ENCODE measurements at places on chromosomes 13 and 19.

DNA sequence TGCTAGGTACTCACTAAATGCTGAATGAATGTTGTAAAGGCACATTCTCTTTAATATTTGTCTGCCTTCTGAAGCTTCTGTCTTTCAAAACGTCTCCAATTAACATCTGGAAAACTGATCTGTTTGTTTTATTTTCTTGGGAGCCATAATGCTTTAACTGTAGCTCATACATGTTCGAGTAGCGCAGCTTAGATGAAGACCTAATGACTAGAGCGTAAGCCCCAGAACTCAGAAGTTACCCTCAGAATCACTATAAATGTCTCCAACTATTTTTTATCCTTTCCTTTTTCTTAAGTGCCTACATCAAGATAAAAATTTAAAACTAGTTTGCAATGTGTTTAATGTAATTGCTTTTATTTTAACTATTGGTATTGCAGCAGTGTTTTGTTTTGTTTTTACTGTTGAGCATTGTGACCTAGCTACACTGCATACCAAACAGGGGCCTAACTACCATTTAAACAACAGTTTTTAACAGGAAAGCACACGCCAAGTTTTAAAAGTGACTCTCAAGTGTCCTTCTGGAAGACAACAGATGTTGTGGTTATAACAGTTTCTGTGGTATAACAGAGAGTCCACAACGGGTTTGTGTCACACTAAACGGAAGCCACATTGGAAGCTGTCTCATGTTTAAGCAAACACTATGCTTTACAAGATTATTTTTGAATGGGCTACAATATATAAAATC lies 42.0 kb downstream of the MRPL57 start:
- DNase-seq = no peak

DNA sequence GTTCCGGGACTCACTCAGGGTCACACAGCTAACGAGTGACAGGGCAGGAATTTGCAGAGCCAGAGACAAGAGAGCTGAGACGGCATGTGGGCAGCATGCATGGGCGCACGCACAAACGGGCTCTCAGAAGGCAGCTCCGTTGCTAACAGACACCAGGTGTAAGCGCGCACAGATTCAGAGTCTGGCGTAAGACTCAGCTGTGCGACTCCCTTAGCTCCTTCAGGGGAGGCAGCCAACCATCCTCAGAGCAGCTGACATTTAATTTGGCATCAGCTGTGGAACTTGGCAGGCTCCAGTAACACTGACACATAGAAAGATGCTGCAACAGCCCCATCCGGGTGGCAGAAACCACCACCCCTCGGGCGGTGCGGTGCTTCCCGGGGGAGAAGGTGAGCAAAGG lies 7.5 kb upstream of the TM6SF2 start:
- no peak for DNase-seq

GRCh38 chr19:376111-376470 lies 31.5 kb upstream of the MIER2 start:
- DNase-seq = no peak

GRCh38 chr13:41471785-41472184 lies 14.4 kb downstream of the RGCC start:
- no peak for DNase-seq

GRCh38 chr13:67119481-67119894 lies 110.6 kb downstream of the PCDH9 start:
- DNase-seq = peak; percentile 86

DNA sequence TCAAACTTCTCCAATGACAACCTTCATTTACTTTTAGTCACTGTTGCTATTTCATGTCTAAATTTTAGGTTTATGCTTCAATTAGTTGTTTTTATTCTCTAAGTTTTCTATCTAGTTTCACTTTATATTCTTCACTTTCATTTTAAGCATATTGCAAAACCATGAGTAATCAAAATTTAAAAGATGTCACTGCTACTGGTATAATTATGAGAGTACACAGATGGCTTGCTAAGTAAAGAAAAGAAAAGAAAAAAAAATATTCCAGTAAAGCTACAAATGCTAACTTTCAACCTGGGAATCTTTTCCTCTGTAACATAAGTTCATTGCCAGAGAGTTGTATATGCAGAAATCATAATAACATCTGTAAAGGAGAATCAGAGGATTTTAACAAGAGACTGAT lies 1624.7 kb downstream of the PCDH9 start:
- DNase-seq = no peak

DNA sequence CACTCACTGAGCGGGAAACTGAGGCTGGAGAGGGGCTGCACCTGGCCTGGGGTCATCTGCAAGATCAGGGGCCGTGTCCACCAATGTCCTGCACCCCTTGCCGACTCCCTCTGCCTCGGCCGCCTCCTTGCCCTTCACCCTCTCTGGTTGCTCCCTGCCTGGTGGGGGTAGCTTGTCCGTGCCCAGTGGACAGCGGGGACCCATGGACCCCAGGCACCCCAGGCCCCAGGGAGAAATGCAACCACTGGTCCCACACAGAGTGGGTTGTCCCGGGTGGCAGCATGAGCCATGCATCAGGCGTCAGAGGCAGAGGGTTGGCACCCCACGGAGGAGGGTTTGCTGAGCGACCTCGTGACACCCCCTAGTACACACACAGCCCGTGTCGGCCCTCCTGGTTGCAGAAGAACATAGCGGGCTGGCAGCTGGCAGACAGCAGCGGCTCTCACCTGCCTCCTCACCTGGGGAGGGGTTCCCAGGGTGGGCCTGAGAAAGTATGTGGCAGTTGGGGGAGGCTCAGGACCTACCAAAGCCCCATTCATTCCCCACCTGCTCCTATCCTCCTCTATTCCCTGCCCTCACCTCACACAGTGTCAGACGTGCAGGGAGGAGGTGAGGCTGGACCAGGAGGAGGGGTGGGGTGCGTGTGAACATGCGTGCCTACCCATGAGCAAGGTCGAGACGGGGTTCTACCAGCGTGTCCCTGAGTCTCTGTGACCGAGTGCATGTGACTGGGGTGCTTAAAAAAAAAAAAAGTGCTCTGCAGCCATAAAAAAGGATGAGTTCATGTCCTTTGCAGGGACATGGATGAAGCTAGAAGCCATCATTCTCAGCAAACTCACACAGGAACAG lies 8.7 kb downstream of the ADAMTSL5 start:
- DNase-seq = no peak

DNA sequence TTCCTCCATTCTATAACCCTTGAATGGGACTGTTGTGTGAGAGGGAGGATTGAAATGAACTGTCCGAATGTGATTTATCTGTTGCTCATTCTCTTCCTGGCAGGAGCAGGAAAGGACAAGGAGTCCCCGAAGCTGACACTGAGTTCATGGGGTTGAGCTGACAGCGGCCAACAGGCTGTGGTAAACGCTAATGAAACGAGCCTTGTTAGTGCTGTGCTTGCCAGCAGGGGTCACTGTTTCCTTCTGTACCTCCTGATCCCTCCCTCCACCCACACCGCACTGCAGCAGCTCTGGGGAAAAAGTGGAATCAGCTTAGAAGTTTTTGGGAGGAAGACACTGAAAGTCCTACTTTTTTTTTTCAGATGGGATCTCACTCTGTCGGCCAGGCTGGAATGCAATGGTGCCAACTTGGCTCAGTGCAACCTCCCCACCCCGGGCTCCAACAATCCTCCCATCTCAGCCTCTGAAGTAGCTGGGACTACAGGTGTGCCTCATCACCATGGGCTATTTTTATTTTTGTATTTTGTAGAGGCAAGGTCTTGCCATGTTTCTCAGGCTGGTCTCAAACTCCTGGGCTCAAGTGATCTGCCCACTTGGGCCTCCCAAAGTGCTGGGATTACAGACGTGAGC lies 6.7 kb upstream of the ZNF761 start:
- DNase-seq = no peak

DNA sequence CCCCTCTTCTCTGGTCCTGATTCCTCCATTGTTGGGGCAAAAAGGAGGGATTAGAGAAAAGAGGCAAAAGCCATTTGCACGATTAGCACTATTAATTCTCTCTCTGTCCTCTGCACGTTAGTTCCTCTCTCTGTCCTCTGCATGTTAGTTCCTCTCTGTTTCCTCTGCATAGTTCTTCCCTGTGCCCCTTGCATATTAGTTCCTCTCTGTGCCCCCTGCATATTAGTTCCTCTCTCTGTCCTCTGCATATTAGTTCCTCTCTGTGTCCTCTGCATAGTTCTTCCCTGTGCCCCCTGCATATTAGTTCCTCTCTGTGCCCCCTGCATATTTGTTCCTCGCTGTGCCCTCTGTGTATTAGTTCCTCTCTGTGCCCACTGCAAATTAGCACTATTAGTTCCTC lies 847.2 kb upstream of the GPC6 start:
- DNase-seq = no peak

DNA sequence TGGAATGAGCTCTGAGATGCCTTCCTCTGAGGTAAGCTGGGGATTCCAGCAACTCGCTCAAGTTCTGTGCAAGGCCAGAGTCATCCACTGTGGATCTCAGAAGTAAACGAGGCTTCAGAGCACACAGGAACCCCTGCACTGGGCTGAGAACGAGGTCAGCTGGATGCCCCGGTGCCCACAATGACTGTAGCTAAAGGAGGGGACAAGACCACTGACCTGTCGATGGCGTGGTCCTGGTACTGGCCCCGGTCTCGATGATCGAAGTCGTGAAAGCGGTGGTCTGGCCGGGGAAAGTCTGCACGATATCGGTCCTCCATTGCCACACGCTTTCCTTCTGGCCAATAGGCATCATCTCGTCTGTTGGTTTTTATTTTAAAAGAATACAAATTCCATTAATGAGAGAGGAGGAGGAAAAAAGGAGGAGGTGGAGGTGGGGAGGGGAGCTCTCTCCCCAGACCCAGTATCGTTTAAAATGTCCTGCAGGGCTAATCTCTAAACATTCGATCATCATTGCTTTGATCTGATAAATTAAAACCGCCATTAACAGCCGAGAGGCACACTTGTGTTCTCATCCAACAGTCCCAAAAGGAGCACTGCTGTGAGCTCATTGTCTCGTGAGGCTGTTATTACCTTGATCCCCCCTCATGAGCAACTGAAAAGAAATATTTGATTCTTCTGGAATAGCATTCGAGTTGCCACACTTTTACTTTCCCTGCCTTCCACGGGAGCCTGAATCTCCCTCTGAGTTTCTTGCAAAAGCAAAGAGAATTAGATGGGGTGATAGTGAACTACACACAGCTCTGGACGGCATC lies 25.0 kb upstream of the TINCR start:
- DNase-seq = no peak

DNA sequence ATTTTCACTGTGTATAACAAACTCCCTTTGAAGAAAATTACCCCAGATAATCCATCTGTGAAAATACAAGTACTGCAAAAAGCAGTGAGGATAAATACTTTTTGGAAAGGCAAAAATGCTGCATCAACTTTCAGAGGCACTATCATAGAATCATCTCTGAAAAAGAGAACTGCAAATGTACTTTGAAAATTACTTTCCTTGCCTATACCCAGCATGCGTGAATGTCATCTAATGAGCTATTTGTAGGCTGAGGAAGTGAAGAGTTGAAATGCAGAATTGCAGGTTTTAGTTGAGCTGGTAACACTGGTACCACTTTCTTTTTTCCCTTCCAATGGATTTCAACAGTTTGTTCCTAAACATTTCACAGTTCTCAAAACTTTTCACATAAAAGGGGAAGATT lies 196.7 kb downstream of the TBC1D4 start:
- DNase-seq = no peak

DNA sequence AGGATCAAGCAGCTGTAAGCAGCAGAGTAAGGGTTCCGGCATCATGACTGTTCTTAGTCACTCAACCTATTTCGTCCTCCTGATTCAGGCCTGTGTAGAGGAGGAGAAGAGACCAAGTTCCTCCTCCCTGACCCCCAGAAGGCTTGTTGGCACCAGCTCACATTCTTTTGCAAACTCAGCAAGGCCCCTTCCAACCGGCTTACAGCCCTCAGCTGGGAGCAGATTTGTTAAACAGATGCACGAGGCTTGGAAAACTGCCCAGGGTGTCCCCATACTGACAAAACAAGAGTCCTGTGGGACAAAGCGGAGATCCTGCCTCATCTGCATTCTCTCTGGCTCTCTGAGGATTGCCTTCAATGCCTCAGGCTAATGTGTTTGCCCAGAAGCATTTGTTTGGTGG lies 113.2 kb upstream of the SOX21 start:
- no peak for DNase-seq

DNA sequence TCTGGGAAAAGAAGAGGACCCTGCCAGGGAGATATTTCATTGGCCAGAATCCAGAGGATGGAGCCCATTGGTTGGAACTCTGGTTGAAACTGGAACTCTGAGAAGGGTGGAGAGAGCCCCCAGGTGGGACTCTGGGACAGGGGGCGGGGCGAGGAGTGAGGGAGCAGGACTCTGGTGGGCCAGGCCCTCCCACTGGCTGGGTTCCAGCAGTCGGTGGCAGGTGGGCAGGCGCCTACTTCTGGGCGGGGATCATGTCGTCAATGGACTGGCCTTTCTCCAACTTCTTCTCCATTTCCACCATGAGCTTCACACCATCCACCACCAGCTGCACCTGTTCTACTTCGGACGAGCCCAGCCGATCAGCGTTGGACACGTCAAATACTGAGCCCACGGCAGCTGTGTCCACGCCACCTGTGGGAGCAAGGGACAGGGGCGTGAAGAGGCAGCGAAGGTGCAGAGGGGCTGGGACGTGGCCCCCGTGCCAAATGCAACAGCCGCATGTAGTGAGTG lies 16.1 kb downstream of the CKM start:
- DNase-seq = no peak

DNA sequence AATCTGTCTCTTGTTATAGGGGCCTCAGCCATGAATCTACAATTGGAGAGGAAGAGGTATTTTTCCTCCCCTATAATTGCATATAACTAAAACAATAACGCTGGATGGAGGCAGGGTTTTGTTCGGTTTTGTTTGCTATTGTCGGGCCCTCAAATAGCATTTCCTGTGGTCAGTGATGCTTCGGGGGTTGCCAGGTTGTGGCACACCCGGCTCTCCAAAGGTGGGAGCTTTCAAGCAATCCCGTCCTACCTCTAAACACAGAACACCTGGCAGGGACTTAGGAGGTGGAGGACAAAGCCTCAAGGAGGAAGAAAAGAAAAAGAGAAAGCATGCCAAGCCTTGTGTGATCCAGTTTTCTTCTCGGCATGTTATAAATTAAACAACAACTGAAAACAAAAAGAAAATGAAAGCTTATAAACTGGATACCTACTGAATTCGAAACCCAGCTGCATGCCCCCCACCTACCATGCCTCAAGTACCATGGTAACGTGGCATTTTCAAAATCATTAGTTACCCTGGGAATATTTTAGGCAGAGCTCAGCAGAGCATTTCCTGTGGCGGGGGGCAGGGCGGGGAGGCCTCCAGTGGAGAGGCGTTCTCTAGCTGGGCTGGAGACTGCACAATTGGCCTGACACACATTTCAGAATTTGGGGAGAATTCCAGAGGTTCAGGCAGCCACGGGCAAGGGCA lies 213.8 kb downstream of the DCLK1 start:
- DNase-seq = no peak

- no peak for DNase-seq
Measured at GRCh38 chr13:38824342-38824741, 137.5 kb downstream of the FREM2 start.

DNA sequence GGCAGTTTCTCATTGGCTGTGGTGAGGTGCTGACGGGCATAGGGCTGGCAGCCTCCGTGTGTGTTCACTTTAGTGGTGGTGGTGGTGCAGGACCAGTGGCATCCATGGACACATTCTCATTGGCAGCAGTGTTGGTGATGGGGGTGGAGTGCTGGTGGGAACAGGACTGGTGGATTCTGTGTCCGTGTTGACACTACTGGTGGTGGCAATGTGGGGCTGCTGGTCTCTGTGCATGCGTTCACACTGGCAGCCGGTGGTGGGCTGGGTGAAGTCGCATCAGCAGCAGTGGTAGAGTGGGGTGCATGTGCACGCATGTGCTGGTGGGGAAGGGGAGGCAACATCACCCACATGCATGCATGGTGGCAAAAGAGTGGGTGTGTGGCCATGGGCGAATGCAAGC lies 1471.4 kb upstream of the PCDH20 start:
- no peak for DNase-seq

Measured in BJ (cell line).